Activated B cell treated with CpG ODN at 0.5 μM for 24 hours (primary cell): ENCODE measurements at places on chromosomes 6 and 20.

- no peak for DNase-seq
Measured at GRCh38 chr6:131775886-131776285, 31.9 kb upstream of the ENPP1 start.

DNA sequence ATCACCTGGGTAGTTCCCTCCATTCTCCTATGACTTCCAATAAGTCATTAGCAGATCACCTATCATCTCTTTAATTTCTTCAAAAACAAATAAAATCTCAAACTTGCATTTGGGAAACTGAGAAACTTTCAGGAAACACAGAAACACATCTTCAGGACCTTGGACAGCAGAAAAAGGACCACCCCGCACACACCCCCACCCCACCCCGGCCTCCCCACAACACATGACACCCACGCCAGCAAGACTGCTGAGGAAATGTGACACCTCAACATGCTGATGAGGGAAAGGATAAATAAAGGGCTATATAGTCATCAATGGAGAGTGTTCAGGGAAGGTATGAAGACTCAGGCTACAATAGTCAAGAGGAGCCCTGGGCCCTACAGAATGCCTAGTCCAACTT lies 15.6 kb upstream of the TRIM39 start:
- DNase-seq: no peak

GRCh38 chr6:110116258-110116657 lies 63.2 kb downstream of the WASF1 start:
- DNase-seq: no peak

DNA sequence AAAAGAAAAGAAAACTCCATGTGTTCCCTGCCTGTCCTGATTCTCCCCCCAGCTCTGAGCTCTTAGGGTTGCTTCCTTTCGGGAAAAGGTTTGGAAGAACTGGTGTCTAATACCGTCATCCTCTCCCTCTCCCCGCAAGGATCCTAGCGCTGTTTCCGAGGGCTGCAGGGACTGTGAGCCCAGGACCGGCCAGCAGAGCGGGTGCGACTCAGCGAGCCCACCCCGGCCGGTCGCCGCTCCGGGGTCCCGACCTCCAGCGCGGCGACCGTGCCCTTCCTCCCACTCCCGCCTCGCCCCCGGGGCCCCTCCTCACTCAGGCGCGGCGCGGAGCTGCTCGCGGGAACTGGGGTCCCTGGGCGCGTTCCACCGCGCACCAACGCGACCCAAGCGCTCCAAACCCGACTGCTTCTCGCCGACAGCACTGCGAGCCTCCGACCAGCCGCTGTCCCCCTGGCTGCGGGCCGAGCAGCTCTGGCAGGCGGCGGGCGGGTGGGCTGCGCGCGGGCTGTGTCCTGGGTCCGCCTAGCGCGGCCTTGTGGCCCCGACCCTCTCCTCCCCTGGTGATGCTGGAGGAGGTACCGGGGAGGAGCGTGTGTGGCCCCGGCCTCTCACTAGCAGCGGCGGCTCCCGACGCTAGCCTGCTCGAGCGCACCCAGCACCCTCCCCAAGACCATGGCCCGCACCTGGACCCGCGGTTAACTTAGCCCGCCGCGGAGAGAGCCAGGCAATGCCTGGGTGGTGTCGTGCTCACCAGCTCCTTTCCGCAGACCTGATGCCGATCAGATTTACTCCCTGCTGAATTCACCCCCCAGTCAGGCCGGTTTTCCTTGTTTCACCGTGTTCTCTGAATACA lies at the start of gene PLA2G7:
Gene PLA2G7, minus strand, starts transcription at position 509 of the 853 bp plus-strand sequence. CDS start 12,484 bp downstream, outside the sequence.
- DNase-seq: no peak

DNA sequence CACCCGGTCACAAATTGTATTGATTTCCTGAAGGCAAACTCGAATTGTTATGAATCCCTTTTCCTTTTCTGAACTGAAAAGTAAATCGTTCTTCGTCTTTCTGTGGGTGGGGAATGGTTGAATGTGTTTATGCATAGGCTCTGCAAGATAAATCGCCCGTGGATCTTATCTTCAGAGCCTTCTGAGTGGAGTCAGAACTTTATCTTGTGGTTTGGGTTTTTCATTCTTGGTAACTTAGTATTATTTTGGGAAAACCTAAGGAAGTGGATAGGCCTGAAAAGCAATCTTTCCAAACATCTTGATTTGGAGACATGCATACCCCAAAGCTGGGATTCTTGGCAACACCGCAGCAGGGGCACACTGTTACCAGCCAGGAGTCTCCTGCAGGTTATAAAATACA lies 122.4 kb downstream of the MAP3K7 start:
- no peak for DNase-seq

- DNase-seq: no peak
Measured at GRCh38 chr6:38322138-38322537, 317.6 kb downstream of the BTBD9 start.
